ENCODE measurements at places on chromosomes 7 and 10.

DNA sequence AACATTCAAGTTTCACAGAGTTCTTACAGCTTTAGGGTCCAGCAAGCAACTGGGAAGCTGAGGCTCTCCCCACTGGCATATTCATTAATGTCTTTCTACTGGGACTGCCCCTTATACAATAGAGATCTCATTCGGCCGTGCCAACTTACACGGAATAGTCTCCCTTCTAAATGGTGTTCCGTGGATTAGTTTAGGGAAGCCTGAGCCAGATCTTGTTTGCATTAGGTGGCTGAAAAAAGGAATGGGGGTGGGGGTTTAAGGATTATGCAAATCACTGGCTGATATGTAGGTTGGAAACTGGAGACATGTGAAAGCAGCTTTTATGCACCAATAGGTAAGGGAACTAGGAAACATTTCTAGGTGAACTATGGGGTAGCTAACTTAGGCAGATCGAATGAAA is 218.3 kb downstream of the TRIL start:
- DNase-seq = no peak

GRCh38 chr10:3465406-3465891 is 292.9 kb upstream of the PITRM1 start:
- DNase-seq = peak; percentile 81

DNA sequence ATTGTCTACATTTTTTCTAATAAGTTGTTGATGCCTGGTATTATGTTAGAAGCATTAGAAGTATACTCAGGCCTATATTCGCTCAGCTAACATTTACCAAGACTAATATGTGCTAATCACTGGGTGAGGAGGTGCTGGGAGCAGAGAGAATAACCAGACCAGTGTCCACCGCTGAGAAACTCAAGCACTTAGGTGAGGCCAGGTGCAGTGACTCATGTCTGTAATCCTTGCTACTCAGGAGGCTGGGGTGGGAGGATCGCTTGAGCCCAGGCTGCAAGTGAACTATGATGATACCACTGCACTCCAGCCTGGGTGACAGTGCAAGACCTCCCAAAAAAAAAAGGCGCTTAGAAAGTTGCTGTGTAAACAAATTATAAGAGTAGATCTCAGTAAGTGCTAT is 182.2 kb upstream of the AOAH start:
- no peak for DNase-seq

GRCh38 chr10:52818019-52818418 is 45.4 kb upstream of the MBL2 start:
- DNase-seq = peak; percentile 12

DNA sequence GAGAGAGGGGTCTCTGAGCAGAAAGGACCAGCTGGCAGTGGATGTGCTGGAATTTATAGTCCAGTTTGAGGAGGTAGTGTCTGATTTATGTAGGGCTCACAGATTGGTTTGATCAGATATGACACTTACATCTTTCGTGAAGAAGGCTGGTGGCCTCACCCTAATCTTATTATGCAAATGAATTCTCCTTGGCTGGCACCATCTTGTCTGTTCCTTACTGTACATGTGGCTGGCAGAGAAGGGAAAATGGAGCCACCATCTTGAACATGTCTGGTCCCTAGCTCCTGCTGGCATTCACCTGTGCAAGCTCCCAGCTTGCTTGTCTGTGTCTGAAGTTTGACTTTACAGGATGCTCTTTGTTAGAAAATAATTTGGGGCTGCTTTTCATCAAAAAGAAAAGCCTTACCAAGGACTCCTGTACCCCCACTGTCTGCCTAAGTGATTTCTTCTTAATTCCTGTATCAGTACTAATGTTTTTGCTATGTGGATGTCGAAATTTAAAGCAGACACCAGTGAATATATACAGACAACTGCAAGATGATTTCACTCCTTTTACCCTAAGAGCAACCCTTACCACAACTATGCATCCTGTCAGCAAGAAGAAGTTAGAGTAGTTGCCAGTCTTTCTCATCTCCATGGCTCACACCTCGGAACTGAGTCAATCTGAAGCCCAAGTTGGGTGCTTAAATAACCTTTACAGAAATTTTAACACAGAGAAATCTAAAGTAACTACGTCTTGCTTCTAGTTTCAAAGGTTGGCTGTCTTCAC is 322.0 kb upstream of the SEMA3D start:
- DNase-seq = no peak

DNA sequence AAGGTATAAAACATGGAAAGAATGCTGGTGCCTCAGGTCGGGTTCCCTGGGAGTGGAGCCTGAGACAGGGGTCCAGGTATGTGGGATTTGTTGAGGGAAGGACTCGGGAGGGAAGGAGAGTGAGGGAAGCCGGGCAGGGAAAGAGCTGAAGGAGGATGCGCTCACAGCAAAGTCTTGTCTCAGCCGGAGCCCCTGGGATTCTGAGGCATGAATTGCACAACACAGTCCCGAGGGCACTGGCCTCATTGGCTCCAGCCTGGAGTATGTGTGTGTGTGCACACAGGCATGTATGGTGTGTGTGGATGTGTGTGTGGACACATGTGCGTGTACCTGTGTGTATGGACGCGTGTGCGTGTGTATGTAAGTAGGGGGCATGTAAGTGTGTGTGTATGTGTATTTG is 87.4 kb downstream of the WDFY4 start:
- DNase-seq = no peak

GRCh38 chr10:103067484-103067883 is 125.6 kb downstream of the NT5C2 start:
- DNase-seq = no peak

DNA sequence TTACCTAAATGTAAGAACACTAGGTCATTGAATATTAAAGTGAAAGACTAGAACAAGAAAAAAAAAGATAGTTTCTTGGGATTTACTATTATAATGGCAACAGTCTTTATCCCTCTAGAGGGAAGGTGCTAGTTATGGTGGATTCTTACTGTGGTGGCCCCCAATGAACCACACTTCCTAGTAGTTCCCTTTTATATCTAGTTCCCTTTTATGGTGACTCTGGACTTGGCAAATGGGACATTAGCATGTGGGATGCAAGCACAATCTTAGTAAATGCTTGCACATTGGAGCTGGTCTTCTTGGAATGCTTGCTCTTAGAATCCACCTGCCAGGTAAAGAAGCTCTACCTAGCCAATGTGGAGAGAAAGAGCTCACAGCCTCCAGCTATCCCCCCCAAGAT is 430.2 kb downstream of the LRMDA start:
- no peak for DNase-seq

GRCh38 chr7:148589640-148590039 is 926 bp upstream of the C7orf33 start:
- no peak for DNase-seq

GRCh38 chr10:61286686-61287085 is 166.5 kb downstream of the TMEM26 start:
- no peak for DNase-seq

- DNase-seq = no peak
These were observed 151.6 kb upstream of the VSTM2A start for GRCh38 chr7:54390565-54390964.

DNA sequence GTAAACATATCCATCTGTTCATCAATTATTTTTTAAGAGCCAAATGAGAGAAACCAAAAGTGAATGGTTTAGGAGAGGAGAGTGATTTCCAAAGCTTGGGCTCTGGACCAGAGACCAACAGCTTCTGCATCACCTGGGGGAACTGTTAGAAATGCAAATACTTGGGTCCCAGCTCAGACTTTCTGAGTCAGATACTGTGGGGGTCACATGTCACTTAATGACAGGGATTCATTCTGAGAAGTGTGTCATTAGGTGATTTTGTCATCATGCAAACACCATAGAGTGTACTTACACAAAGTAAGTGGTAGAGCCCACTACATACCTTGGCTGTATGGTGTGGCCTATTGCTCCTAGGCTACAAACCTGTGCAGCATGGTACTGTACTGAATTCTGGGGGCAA is 128.5 kb upstream of the PRR15 start:
- no peak for DNase-seq

DNA sequence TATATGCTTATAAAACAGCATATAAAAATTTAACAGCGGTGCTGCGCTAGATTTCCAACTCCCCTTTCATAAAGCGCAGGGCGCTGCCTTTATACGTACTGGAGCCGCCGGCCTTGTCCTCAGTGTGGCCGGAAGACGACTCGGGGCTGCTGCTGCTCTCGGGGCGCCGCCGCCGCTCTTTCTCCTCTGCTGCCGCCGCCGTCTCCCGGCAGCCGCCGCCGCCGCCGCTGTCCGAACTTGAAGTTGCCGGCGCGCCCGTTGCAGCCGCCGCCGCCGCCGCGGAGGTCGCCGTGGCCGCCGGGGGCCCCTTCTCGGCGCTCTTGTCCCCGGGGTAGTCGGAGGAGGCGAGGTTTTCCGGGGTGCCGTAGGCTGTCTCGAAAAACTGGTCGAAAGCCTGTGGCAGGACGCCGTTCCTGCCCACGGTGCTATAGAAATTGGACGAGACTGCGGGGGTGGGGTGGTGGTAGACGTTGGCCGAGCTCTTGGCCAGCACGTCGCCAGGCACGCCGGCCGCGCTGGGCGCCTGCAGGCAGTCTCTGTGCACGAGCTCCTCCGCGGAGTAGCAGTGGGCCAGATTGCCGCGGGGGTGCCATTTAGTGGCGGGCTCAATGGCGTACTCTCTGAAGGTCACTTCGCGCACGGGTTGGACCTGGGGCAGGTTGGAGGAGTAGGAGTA is 557 bp downstream of the HOXA11 start:
- no peak for DNase-seq

GRCh38 chr7:140673063-140673773 is 473 bp downstream of the ADCK2 start:
- peak; percentile 26 for DNase-seq

GRCh38 chr10:83538047-83538446 is 601.3 kb upstream of the GHITM start:
- DNase-seq = no peak

DNA sequence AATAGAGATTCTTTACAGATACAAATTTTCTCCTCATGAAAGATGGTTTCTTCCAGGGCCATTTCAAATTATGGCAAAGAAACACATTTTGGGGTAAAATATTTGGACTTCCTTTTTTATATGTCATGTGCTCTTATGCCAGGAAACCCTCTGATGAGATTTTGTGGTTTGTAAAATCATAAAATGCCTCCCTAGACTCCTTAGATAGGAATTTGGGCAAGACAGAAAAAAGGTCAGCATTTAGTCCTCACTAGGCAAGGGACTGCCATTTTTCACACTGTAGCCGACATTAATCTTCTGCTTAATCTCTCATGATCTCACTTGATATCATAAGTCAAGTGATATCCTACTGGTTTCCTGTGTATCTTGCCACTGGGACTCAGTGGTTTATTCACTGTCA is 286.4 kb downstream of the ARHGAP12 start:
- DNase-seq = no peak

DNA sequence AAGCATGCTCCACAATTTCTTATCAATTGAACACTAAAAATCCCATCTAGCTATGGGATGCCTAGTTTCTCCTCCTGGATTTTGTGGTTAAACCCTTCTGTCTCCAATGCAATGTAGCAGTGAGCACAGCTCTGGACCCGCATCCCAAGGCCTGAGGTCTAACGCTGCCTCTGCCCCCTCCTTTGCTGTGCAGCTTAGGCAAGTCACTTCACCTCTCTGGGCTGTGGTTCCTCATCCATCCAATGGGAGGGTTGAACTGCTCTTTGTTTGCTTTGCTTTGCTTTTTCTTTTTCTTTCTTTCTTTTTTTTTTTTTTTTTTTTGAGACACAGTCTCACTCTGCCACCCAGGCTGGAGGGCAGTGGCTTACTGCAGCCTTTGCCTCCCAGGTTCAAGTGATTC is 69.2 kb downstream of the PARP12 start:
- no peak for DNase-seq

DNA sequence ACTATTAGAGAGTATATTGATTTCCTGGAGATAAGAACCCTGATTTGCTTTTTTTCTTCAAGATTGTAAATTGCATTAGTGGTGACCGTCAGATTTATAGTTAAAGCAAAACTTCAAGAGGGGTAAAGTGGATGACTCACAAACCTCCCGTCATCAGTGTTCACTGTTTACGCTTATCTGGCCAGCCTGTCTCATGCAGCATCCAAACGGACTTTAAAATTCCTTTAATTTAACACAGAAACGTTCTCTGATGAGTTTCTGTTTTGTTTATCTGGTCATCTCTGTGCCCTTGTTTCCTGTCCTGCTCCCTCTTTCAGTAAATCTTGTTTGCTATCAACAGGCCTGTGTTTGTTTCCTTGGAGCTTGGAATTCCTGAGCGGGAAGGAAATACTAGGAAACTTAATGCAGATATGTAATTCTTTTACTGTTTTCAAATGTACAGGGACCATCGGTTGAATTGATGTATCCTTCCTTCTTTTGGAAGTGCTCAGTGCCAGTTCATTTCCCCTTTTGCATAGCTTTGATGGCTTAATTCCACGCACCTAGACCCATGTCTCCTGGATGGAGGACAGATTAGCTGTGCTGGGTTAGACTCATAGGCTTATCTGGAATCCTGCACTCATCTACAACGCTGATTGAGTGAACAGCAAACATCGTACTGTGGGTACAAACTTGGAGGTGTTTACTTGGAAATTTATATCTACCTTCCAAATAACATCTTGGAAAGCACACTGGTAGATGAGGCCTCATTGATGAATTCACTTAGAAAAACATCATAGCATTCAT is 21.3 kb downstream of the PTPRE start:
- DNase-seq = peak; percentile 60

GRCh38 chr7:70376561-70377031 is 755.3 kb upstream of the GALNT17 start:
- DNase-seq = no peak

- peak; percentile 60 for DNase-seq
These were observed 3.4 kb downstream of the BAG3 start for GRCh38 chr10:119654540-119654939.

Data from dermis microvascular lymphatic vessel endothelial cell (primary cell).